ENCODE measurements at places on chromosomes 16 and 17.

GRCh38 chr16:22161999-22162655 lies at the start of gene SDR42E2:
Gene SDR42E2, plus strand, starts transcription at chr16:22162506. Its CDS starts 3,077 bp downstream, at chr16:22165583.
- DNase-seq: peak; percentile 29

- no peak for DNase-seq
These were observed 14.2 kb downstream of the TRPV3 start for GRCh38 chr17:3543453-3543852.

- DNase-seq: no peak
These were observed 107.8 kb downstream of the ENGASE start for GRCh38 chr17:79182176-79183042.

GRCh38 chr17:4632581-4632920 lies 8.9 kb downstream of the ALOX15 start:
- DNase-seq: no peak

GRCh38 chr17:83203073-83203471 lies 123.7 kb downstream of the METRNL start:
- no peak for DNase-seq

DNA sequence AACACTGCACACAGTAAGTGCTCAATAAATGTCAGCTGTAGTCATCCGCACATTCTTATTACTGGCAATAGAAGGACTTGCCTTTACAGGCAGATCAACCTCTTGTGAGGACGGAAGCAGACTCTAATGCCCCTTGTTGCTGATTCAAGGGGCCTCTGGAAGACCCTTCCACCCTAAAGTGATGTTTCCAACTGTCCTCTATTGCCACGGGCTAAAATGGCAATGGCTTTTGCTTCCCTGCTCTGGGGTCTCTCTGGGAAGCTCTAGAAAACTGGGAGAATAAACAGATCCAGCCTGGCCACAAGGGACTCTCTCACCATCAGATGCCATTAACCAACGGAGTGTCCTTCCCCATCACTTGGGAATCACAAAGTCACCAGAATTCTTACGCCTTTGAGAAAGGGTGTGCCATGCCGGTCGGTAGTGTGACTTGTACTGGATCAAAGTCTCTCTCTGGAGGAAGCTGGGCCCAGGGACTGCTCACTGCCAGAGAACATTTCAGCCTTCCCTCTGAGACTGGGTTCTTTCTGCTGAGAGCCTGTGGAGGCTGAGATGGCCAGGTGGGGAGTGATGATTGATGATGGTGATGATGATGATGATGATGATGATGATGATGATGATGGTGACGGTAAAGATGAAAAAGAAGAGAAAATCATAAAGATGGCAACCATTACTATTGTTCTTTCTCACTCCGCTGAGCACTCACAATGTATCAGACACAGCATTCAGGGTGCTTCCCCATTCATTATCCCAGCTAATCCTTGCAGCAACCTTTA lies 146.8 kb downstream of the CYLD start:
- no peak for DNase-seq

- no peak for DNase-seq
These were observed 50.9 kb upstream of the GSE1 start for GRCh38 chr16:85562093-85562786.

- no peak for DNase-seq
These were observed 19.4 kb downstream of the BAIAP2 start for GRCh38 chr17:81054308-81054707.

DNA sequence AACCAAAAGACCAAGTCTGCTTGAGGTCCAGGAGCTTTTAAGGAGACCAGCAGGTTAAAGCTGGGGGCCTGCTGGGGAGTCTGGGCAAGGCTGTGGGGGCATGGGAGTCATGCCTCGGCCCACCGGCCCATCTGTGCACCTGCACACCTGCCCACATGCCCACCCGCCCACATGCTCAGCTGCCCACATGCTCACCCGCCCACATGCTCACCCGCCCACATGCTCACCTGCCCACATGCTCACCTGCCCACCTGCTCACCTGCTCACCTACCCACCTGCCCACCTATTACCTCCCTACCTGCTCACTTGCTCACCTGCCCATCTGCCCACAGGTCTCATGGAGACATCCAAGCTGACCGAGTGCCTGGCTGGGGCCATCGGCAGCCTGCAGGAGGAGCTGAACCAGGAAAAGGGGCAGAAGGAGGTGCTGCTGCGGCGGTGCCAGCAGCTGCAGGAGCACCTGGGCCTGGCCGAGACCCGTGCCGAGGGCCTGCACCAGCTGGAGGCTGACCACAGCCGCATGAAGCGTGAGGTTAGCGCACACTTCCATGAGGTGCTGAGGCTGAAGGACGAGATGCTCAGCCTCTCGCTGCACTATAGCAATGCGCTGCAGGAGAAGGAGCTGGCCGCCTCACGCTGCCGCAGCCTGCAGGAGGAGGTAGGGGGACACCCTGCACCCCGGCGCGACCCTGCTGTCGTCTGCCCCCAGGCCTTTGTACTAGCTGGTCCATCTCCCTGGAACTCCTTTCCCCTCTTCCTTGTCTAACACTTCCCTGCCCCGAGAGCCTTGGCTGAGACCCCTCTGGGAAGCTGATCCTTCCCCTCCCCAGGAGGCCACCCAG lies 14.0 kb downstream of the CARD14 start:
- DNase-seq: no peak

DNA sequence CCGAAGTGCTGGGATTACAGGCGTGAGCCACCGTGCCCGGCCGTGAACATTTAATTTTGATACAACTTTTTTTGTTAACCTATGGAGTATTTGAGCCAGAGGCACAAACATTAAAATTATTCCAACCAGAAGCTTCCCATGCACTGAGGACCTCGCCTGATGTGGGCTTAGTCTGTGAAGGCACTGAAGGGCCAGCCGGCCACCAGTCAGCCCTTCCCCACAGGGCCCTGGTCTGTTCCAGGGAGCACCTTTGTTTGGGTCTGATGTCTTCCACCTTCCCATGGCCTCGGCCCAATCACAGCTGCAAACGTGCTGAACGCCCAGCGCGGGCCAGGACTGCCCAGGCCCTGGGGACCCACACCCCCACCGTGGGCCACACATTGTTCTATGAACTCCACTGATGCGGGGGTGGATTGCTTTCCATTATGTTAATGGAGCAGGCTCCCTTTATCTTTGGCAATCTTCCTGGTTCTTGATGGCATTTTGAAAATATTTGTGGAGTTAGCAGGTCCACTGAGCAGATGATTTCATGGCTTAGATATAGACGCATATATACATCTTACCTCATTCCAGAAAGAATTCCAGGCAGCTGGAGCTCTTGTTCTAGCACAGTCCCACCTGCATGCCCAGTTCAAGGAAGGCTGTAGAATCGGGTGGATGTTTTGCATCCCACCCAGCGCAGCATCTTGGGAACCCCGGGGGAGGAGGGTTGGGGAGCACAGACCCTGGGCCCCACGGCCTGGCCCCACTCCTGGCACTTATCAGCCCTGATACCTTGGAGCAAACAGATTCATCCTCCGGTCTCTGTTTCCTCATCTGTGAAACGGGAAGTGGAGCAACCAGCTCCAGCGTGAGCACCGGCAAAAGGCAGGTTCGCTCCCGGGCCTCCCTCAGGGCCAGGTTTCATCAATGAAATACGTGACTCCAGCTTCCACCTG lies 14.5 kb downstream of the SPIRE2 start:
- DNase-seq: no peak

GRCh38 chr16:89095491-89095951 lies 1.9 kb downstream of the ACSF3 start:
- no peak for DNase-seq

DNA sequence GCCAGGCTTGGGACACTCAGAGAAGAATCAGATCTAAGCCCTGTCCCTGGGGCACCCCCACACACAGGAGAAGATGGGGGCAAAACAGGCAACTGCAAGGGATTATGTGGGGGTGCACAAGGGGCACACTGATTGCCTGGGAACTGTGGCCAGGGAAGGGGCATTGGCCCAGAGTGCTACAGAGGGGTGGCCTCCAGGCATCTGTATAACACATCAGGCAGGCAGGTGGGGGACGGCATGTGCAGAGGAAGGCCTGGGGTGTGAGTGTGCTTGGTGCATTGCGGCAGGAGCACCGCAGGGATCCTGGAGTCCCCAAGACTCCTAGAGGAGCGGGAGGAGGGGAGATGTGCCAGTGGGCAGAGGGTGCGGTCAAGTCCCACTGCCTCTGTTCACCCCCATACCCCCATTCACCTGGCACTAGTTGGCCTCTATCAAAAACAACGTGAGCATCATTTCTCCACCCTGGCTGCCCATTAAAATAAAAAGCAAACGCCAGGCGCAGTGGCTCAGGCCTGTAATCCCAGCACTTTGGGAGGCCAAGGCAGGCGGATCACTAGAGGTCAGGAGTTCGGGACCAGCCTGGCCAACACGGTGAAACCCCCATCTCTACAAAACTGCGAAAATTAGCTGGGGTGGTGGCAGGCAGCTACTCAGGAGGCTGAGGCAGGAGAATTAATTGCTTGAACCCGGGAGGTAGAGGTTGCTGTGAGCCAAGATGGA lies 41.5 kb downstream of the C16orf82 start:
- no peak for DNase-seq

DNA sequence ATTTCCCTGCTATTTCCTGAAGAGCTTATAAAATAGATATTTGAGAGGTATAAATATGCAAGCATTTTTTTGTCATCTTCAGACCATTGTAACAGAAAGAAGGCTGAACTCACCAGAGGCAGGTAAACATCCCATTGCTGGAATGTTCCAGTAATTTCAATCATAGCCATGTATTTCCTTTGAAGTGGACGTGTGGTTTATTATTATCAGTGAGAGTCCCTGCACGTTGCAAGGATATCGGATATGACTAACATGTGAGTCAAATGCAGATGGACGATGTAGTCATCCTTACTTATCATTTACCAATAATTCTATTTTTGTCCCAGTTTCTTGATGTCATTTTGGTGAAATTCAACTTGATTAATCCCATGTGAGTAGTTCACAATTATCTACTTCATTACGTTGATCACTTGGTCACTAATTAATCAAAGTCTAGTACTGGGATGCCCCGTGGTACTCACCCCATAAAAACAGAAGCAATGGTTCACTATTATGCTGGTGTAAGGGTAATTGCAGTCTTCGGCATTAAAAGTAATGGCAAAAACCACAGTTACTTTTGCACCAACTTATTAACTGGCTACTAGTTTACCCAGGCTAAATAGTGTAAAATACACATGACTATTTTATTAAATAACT lies 89.5 kb downstream of the VAT1L start:
- DNase-seq: no peak

- no peak for DNase-seq
These were observed 221.6 kb downstream of the FTO start for GRCh38 chr16:53925526-53925925.

DNA sequence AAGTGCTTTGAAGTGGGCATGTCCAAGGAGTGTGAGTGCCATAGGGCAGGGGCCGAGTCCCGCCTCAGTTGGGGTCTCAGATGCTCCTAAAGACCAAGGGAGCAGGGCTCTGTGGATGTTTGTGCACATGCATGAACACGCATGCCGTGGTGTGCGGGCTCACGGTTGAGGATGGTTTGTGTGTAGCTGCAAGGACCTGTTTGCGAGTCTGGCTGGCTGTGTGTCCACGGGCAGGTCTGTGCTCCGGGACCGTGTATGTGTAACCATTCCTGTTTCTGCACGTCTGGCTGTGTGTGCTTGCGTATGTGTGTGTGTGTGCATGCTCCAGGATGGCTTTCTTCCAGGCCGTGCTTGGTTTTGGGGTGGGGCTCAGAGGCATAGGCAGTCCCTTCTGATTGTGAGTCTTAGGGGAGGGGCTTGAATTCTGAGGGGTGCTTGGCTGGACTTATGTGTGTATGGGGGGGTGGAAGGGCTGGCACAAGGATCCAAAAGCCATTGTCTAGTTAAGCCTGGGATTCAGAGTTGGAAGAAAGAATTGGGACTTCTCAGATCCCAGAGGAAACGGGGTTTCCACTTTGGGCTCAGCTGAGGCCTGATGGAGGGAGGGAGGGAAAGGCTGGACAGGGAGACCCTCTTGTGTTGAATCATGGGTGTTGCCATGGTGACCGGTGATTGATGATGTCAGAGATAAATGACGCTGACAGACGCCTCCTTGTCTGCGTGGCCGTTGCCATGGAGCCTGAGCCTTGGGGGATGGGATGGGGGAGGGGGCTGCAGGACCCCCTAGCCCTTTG lies 14.4 kb downstream of the GJD3 start:
- no peak for DNase-seq

- peak; percentile 50 for DNase-seq
These were observed 60.4 kb downstream of the BAIAP2 start for GRCh38 chr17:81095383-81095762.

DNA sequence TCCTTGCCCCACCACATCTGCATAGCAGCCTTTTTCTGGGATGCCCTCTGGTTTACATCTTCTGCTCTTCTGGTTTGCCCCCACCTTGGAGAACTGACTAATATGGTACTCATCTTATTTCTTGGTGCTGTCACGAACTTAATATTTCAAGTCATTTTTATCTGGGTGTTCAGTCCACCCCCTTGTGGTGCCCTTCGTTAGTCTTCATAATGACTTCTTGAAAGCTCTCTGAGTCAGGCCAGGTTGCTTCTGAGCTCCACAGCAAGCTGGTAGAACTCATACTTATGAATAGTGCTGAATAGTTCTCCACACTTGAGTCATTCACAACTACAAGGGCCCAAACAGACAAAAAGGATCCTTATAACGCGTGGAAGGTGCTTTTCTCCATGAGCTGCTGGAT lies 35.8 kb upstream of the TEKT3 start:
- DNase-seq: no peak

DNA sequence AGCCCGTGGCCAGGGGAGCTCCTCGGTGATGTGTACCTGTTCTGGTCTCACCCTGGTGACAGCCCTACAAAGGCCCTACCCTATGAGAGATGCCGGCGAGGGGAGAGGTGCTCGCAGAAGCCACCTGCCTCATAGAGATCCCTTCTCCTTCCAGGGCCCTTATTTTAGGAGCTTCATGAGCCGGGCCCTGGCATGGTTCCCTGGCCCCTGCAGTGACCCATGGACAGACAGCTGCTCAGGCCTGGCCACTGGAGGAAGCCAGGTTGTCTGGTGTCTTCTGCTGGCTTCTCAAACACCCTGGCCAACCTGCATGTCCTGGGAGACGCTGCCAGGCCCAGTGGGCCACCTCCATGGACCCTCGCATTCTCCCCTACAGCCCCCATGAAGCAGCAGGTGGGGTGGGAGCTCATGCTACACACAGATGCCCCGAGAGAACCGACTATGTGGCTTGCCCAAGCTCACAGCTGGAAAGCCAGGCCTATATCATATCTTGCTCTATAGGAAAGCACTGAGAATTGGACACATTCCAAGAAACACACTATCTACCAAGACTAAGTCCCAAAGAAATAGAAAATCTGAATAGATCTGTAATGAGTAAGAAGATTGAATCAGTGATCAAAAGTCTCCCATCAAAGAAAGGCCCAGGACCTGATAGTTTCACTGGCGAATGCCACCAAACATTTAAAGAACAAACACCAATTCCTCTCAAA lies 7.2 kb upstream of the AATK start:
- DNase-seq: no peak

GRCh38 chr16:373848-374615 lies 3.7 kb upstream of the MRPL28 start:
- DNase-seq: no peak

GRCh38 chr17:38417210-38417951 lies 10.9 kb upstream of the ARHGAP23 start:
- DNase-seq: no peak

DNA sequence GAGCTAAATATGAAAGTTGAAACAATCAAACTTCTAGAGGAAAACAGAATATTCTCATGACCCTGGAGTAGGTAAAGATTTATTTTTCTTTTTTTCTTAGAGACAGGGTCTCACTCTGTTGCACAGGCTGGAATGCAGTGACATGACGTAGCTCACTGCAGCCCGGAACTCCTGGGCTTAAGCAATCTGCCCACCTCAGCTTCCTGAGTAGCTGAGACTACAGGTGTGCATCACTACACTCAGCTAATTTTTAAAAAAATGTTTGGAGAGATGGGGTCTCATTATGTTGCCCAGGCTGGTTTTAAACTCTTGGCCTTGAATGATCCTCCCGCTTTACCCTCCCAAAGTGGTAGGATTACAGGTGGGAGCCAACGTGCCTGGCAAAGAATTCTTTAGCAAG lies 15.5 kb downstream of the IKZF3 start:
- no peak for DNase-seq

All from CD4-positive, alpha-beta T cell treated with Interleukin-2 at 100 ng/mL for 4 hours (primary cell).